ENCODE measurements at places on chromosomes 7 and 10.

- no peak for DNase-seq
These were observed 859.6 kb upstream of the KCND2 start for GRCh38 chr7:119413314-119413805.

GRCh38 chr7:112453505-112454171 is 3.4 kb downstream of the IFRD1 start:
- peak; percentile 14 for DNase-seq

- DNase-seq, result no peak
These were observed 16.2 kb downstream of the RPS24 start for GRCh38 chr10:78049851-78050250.

GRCh38 chr7:96026611-96027010 is 254.3 kb downstream of the DYNC1I1 start:
- DNase-seq, result peak; percentile 2

DNA sequence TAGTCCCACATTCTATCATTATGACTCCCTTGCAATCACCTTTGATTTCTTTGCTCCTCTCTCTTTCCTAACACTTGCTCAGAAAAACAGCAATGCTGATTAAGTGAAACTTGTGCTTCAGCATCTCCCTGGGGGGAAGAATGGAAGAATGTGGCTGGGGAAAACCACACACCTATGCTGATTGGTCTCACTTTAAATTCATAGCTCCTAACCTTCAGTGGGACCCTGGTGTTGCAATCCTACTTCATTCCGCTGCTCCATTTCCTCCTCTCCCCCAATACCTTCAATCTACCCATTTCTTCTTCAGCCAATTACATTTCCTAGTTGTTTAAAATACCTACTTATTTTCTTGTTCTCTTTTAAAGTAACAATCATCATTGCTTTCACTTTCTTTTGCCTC is 1166.7 kb upstream of the C7orf33 start:
- DNase-seq, result no peak
